Osteoblast (primary cell): ENCODE measurements at places on chromosomes 12 and 14. TPM values are rescaled to one million over a fixed set of nuclear protein-coding genes. Genes with fewer than 3 reads are reported as not detected.
A peak's percentile ranks its signal among the peaks of the same experiment; 100 is the strongest.

DNA sequence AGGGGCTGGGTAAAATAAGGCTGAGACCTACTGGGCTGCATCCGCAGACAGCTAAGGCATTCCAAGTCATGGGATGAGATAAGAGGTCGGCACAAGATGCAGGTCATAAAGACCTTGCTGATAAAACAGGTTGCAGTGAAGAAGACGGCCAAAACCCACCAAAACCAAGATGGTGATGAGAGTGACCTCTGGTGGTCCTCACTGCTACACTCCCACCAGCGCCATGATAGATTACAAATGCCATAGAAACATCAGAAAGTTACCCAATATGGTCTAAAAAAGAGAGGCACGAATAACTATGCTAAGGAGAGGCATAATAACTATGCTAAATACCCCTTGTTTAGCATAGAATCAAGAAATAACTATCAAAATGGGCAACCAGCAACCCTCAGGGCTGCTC, 46.2 kb upstream of the MAP3K9 start:
- DNase-seq = no peak

- DNase-seq = no peak
Measured at GRCh38 chr14:97603201-97603600, 806.0 kb downstream of the VRK1 start.

DNA sequence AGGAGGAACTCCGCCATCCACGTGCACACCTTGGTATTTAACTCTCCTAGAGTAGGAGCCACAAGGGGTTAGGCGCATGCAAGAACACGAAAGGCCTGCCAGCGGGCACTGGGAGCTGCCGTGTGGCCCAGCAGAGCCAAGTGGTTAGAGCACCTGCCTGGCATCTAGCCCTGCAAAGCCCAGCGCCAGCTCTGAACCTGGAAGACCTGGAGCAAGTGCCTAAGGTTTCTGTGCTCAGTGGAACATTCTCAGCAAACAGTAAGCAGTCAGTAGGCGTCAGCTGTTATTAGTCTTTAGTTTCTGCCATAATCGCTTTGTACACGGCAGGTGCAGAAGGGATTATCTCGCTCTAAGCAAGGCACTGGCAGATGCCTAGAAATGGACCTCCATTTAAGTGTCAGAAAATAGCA, 55.4 kb downstream of the SETD3 start:
- peak; percentile 58 for DNase-seq

DNA sequence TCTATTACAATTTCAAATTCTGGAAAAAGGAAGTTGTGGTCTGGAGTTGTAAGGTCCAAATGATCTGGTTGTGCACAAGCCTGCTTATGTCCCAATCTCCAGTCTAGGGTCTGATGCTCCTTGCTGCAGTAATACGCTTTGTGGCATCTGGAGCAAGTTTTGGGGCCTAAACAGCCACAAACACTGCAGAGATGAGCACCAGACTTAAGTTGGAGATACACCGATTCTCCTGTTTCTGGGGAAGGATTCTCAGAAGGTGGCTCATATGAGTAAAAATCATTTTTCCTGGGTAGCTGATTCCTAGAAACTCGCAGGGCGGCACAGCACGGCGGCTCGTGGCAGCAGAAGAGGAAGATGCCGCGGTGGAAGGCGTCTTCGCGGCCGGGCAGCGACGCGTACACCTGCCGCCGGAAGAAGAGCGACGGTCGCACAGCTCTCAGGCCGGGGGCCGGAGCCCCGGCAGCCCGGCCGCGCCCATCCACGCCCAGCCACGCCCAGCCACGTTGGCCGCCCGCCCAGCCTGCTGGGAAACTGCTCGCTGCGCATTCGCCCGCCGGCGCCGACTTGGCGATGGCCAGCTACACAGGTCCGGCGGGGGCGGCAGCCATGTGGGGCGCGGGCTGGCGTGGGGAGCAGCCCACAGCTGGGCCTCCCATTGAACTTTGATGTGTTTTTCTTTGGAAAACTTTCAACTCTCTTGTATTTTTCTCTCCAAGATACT, 129.0 kb downstream of the ASCL4 start:
- no peak for DNase-seq

- no peak for DNase-seq
Measured at GRCh38 chr12:102687523-102687922, 207.2 kb upstream of the IGF1 start.

DNA sequence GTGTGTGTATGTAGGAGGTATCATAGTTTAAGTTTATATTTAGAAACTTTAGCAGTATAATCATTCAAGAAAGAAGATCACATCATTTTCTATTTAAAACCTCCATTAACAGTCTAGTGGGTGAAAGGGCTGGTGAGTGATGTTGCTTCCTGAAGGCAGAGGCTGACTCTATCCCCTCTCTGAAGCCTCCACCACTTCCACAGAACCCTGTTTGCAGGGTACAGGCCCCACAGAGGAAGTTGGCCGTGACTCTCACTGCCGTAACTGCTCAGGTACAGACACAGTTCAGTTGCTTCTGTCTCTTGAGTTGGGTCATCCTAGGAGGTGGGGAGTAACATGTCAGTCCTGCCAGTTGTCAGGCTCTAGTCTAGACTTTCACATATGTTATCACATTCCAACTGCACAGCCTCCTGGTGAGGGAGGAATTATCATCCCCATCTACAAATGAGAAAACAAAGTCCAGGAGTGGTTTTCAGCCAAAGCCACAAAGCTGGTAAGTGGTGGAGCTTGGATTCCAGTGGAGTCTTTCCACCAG, 31.5 kb downstream of the CFL2 start:
- DNase-seq = no peak

Gene PSMB11
- not detected in 2 replicates for total RNA-seq

Gene TTC7B
- total RNA-seq = 14.5 and 24.2 TPM in 2 replicates

Gene MUCL1
- not detected in 2 replicates for total RNA-seq
